ENCODE measurements at places on chromosomes 6 and 20.

DNA sequence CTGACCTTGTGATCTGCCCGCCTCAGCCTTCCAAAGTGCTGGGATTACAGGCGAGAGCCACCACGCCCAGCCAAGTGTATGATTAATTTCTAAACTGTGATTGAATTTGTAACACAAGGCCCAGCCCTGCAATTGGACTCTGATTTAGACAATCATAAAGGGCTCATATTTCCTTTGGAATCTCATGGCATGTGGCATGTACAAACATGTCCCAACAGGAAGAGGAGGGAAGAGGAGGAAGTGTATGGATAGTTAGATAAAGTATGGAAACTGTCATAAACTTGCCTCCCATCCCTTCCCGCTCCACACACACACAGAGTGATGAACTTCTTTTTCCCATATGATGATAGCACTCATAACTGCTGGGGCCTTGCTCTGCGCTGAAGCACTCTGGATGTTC lies 27.2 kb upstream of the QKI start:
- no peak for DNase-seq

GRCh38 chr6:2258112-2258511 lies 12.7 kb upstream of the GMDS start:
- DNase-seq = no peak

GRCh38 chr20:57566803-57567459 lies 6.0 kb downstream of the PCK1 start:
- DNase-seq = no peak

DNA sequence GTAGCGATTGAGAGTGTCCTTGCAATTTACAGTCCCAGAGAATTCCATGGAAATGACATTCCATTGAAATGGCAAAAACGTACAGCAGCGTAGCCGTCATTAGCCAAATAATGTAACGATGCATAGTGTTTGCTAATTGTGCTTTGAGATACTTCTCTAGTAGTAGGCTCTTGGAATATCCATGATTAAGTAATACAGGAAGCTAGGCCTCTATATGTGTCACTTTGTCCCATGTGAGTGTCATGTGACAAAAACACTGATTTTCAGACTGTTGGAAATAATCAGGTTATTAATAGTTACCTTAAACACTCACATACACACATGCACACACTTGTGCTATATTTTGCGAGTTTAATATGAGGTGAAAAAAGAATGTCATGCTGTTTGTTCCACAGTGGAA lies 35.2 kb downstream of the SLX4IP start:
- DNase-seq = no peak

All from cortex of kidney (tissue), 1 donor.